Hematopoietic multipotent progenitor cell treated with erythropoietin and hydrocortisone succinate and interleukin-3 and kit ligand, for 15 days (in vitro differentiated cells): ENCODE measurements at places on chromosomes 5 and 9.

DNA sequence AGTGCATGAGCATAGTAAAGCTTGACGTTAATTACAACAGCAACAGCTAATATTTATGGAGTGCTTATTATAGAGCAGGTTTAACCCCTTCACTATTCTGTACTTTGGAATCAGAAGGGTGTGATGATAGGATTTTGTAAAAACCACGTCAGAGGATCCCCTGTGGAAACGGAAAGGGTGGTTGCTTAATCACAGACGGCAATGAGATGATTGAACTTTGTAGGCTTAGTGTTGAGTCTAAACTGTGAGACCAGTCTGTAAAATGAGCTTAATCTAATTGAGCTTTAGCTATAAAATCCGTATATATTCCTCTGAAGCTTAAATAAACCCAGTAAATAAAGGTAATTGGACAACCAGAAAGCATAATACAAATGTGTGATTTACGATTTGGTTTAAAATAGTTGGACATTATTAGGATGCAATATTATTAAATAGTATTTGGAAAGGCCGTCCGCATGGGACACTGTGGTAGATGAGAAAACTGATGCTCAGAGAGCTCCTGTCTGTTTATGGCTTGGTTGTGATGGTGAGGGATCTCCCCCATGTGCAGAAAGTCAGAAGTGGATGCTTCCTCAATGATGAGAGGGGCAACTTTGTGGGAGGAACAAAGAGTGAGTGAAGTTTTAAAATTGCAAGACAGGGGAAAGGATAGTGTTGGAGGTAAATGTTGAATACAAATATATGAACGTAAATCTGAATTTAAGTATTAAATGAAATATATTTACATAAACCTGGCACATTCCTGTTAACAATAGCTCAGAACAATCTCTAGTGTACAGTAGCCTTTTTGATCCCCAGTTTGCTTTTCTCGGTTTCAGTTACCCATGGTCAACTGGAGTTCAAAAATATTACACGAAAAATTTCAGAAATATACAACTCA, 23.4 kb upstream of the SCGB3A2 start:
- no peak for DNase-seq

- no peak for DNase-seq
Observed at GRCh38 chr9:38091310-38092199, 22.5 kb upstream of the SHB start.

DNA sequence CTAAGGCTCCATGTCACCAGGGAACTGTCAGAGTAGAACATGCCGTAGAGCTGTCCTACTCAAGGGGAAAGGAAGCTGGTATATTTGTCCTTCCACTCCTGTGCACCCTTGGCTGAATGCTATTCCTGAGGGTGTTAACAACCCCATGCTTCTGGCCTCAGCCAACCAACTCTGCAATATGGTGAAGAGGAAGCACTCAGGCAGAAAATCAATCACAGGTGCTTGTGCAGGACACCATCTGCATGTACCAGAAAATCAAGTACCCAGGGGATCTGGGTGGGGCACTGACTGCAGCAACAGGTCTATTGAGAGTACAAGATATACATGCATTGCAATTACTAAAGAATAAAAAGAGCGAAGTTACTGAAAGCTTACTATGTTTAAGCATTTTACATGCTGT, 51.4 kb upstream of the NEK6 start:
- no peak for DNase-seq

DNA sequence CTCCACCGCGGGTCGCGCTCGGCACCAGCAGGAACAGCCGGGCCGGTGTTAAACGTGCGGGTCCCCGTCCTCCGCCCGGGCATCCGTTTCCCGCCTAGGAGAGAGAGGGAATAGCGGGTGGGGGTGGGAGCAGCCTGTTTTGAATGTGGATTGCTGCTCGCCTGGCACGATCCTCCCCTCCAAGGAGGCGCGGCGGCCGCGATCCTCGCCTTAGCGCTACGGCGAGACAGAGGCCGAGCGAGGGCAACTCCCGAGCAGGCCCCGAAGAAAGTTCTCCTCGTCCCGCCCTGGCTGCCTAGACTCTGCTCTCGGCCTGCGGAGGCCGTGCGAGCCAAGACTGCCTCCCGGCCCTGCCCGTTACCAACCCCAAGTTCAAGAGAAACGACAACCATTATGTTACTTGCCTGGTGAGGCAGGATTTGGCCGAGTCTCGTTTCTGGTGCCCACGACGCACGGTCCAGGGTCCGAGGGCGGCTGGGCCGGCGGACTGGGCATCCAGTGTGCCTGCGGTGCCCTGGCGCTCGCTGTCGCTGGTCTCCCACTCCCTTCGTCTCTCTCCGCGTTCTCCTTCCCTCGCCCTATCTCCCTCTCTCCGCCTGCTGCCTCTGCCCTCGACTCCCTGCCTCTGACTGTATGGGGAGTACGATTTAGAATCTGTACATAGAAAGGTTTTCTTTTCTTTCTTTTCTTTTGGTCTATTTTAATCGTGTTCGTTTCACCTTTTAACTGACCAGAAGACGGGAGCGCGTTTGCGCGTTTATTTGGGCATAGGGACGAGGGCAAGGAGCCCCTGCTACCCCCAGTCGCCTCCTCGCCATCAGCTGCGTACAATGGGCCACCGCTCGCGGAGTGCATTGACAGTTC, 724 bp downstream of the NR2F1-AS1 start:
- no peak for DNase-seq

GRCh38 chr5:41841325-41841724, 28.9 kb downstream of the OXCT1 start:
- no peak for DNase-seq
